GM23338 (cell line): ENCODE measurements at places on chromosomes 7 and 10. TPM values are rescaled to one million over a fixed set of nuclear protein-coding genes. Genes with fewer than 3 reads are reported as not detected.

DNA sequence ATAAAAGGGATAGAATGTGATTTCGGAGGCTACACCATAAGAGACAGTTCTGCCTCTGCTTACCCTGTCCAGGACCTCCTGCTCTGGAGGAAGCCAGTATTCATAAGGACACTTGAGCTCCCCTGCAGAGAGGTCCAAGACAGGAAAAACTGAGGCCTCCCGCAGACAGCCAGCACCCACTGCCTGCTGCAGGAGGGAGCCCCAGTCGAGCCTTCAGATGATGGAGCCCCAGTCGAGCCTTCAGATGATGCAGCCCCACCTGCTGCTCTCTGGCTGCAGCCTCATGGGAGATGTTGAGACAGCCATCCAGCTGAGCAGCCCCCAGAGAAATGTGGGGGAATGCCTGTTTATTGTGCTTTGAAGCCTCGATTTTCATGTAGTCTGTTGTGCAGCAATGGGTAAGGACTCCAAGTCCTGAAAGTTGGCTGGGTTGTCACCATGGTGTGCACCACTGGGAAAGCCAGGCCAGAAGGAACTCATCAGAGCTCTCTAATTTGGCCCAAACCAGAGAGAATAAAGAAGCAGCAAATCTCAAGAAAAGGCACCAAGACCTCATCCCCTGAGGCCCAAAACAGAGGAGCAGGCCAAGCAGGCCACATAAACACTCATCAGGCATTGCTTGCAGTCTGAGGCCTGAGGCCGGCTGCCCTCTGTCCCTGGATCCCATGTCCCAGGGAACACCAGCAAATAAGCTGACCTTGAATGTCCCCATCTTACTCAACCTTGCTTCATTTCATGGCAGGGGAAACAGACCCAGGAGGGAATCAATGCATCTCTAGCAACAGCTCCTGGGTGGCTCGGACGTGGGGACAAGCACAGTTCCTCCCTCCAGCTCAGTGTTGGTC lies 30.9 kb downstream of the CALML5 start:
- no peak for DNase-seq

DNA sequence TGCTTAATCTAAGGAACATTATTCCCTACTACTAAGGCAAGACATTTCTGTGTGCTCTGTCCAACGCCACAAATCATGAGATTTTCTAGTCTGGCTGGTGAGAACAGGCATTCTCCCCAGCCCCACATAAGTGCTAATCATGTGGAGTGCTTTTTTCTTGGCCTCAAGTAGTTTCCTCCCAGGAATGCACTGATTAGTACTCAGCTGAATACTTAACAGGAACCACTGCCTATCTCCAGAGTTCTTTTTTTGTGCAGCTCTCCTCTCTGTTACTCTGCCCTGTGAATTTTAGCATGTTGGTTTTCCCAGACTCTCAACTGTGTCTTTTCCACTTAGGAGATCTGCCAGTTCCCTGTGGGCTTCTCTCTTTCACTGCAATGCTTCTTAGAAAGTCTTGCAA lies 1098.5 kb upstream of the LRRTM3 start:
- peak; percentile 6 for DNase-seq

- DNase-seq: no peak
These were observed 93.2 kb upstream of the DGKB start for GRCh38 chr7:14995774-14996173.

DNA sequence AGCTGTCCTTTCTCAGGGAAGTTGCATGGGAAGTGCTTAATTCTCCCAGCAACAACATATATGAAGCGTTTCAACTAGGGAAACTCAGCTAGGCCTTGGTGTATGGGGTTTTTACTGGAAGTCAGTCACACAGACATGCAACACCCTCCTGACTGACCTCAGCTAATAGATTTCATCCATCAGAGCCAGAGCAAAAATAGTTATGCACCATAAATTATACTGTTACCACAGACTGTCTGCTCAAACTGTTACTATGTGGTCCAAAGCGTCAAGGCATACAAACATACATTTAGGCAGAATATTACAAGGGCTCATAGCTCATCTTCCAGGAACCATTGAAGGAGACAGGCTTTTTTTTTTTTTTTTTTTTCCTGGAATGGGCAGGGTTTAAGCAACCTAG lies 417.9 kb downstream of the ANKRD7 start:
- no peak for DNase-seq

CALML5 gene
- 0.27 TPM in 1 of 2 replicates, not detected in the other for total RNA-seq

CHRM2 gene
- 0.35 TPM in 2 replicates for total RNA-seq
